RPMI7951 (cell line): ENCODE measurements at places on chromosomes 1 and 21.

DNA sequence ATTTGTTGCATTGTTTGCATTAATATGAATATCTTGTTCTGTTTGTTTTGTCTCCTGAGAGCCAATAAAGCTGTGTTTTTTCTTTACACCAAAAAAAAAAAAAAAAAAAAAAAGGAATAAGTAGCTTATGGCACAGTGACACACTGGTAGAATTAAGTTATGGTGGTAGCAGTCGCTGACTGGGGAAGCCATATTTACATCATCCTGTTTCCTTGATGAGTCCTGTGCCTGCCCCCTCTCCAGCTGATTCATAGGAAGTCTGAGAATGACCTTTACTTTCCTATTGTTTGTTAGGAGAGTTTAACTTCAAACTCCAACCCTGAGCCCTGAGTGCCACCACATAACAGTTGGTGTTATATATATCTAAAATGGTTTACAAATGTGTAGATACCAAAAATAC lies 62.2 kb downstream of the OBSCN start:
- no peak for DNase-seq

GRCh38 chr21:32889596-32889995 lies 118.0 kb upstream of the PAXBP1 start:
- DNase-seq, result no peak

DNA sequence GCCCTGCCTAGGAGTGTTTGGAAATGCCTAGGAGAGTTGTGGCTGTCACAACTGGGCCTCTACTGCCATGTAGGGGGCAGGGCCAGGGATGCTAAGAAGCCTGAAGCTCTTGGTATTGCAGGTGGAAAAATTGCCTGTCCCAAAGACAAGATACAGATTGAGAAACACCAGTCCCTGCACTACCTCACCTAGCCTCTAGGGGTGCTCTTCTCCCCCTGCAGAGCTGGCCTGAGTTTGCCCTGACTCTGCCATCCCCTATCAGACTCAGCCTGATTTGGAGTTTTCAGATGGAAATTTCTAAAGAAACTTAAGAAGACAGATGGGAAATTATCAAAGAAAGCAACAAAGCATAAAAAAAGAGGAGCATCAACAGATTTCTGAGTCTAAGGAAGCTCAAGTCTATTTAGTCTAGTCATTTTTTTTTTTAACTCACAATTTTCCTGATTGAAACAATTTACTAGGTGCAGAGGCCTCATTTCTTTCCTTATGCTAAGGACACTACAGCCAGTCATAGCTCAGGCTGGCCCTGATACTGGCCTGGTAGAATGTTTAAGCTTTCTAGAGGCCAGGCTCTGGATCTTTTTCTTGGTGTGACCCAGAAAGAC lies 61.4 kb upstream of the LRRN2 start:
- peak; percentile 40 for DNase-seq

DNA sequence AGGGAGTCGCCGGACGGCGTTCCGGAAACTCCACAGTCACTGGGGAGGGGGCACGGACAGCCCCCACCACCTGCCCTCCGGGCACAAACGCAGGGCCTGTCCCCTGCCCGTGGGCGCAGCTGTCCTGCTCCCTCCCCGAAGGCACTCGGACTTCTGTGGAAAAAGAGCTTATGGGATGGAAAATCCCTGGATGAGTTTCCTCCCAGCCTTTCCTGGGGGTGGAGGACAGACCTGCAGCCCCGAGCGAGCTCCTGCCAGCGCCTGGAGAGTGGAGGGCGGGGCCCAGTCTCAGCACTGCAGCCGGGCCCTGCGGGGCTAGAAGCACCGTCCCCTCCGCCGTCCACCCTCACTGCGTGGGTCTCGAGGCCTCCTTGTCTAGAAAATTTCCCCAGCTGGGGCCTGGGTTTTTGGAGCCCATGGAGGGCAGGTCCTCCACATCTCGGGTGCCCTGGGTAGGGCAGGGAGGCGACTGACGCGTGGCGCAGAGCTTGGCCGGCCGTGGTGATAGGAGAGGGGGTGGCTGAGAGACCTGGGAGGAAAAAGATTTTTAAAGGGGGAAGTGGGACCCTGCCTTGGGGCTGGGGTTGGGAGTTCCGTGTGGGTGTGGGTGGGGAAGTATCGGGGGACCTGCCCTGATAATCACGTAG lies 6.4 kb upstream of the COL6A1 start:
- DNase-seq, result peak; percentile 93

- DNase-seq, result no peak
Observed at GRCh38 chr1:115649964-115650363, 8.2 kb downstream of the VANGL1 start.

GRCh38 chr1:22323141-22323845 lies 128.4 kb upstream of the ZBTB40 start:
- DNase-seq, result no peak

DNA sequence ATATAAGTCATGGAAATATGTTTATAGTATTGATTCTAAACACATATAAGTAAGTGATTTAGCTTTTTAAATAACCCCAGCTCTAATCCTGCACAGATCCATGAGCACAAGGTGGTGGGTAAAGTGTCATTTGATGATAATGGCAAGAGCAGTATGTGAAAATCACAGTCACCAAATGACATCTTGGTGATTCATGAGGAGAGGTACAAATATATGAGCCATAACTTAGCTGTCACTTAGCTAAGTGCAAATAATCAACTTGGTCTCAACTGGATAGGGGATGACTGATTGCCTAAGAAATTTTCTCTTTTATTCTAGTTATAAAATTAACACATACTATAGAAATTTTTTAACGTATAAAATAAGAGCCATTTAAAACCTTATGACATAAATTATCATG lies 198.1 kb downstream of the ZZZ3 start:
- no peak for DNase-seq

DNA sequence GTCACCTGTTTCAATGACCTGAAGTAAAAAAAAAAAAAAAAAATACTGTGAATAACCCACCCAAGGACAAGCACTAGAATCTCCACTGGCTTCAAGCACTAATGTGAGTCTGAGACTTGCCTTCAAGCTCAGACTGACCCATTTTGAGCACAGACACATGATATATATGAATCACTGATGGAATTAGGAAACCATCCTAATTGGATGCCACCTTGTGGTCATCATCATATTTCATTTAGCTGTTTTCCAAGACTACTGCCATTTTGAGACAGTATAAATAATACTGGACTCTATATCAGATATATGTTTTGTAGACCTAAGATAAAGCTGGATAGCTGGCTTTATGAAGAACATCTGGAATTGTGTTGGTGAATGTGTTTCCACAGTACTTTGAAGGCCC lies 1232.0 kb downstream of the KCNT2 start:
- no peak for DNase-seq

- no peak for DNase-seq
Observed at GRCh38 chr1:235533476-235534168, 29.4 kb upstream of the B3GALNT2 start.

GRCh38 chr21:43303275-43304178 lies 123.4 kb downstream of the SIK1 start:
- no peak for DNase-seq

GRCh38 chr1:39105061-39105840 lies 79.1 kb downstream of the NDUFS5 start:
- DNase-seq, result peak; percentile 65

- DNase-seq, result no peak
Observed at GRCh38 chr1:22206551-22207125, 63.7 kb upstream of the WNT4 start.

DNA sequence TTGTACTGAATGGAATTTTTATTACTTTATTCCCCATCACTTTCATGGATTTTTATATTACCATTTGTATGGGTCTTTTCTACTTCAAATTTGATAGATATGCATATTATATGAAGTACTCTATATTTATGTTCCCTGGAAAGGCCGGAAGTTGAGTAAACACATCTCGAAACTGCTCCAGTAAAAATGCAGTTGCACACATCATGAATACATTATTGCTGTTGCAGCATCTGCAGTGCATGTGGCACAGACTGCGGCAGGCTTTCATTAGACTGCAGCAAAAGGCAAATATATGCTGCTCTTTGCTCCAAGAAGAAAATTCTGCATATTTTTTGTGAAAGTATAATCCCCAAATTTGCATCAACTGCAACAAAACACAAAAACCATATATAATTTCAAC lies 48.7 kb upstream of the LRRC7 start:
- no peak for DNase-seq

GRCh38 chr1:159831412-159832141 lies 4.9 kb downstream of the SLAMF8 start:
- DNase-seq, result no peak

DNA sequence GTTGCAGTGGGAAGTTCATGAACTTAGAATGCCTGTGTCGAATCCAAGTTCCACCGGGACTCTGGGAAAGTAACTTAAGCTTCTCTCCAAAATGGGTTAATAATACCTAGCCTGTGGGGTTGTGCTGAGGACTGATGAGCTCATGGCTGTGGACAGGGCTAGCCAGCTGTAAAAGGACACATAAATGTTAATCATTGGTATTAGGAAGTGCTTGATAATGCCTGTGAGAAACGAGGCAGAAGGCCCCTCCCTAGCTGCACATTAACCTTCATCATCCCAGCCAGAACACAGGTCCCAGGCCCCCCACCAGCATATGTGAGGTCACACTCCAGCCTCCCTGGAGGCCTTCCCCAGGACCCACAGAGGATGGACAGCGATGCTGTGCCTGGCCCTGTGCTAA lies 789 bp upstream of the GJB4 start:
- no peak for DNase-seq

DNA sequence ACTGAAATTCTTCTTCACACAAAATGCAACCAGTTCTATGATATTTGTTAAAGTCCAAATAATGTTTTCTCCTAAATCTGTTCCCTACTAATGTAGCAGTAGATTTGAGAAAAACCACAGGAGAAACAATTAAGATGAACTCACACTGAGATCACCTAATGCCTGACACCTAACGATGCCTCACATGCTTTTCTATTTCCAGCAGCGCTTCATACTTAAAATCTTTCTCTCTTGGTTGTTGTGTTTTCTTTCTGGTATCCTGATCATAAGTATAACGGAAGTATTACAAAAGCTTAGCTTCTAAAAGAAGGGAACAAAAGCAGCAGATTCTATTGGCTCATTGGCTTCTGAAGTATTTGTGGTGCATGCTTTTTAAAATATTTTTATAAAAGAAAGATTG lies 267.2 kb upstream of the SGIP1 start:
- no peak for DNase-seq

GRCh38 chr21:28916150-28916893 lies 76.4 kb downstream of the LTN1 start:
- no peak for DNase-seq

DNA sequence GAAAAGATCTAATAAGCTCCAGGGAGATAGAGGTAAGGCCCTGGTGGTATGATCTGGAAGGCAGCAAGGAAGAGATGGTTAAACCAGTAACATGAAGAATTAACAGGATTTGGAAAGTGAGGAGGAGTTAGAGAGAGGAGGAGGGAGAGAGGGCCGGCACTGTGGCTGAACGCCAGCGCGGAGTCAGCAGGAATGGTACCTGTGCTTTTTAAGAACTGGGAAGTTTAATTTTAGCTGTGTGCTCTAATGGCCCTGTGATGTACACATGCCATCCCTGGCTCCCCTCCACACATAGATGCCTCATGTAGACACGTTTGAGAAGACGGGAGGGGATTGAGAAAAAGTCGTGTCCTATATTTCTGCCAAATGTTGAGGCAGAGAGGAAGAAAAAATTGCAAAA lies 13.8 kb upstream of the AVPR1B start:
- no peak for DNase-seq

GRCh38 chr1:207745839-207746767 lies 5.8 kb upstream of the CD46 start:
- DNase-seq, result no peak

DNA sequence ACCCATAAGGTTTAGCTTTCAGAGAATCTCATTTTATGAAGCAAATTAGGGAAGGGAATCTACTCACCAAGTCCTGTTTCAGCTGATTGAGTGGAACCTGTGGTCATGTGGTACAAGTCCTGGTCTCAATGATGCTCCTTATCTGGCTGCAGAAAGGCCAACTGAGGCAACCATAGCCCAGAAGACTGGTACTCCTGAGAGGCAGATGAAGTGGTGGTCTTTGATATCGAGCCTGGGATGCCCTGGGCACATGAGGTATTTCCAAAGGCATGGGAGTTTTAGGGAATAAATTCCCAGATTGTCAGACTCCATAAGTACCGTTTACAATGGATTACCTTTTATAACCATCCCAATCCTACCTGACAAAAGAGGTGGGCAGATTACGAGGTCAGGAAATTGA lies 3.3 kb downstream of the MX1 start:
- no peak for DNase-seq

GRCh38 chr1:99531578-99532275 lies 114.2 kb upstream of the PALMD start:
- DNase-seq, result no peak

DNA sequence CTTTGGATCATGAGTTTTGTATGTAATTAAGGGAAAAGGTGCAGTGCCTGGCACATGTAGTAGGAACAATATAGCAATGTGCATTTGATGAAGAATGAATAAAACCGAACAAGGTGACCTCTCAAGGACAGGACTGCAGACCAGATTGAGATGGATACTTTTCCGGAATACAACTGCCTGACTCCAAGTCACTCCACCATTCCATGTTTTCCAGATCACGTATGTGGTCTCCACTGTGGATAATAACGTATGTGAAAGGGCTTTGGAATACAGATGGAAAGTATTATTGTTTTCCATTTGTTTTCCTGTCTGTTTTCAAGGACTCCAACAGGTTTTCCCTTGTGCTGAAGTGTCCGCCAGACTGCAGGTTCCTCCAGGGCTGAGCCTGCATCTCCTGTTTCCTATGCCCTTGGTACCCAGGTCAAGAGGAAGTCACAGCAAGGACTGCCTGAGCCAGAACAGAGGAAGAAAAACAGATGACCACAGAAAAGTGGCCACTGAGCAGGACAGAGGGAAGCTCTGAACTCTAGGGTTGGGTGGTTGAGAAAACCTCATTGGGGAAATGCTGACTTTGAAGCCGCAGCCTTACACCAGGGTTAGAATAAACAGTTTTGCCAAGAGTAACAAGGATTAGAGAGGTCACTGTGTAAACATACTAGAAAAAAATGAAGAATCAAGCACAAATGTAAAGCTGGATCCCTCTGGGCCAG lies 4.0 kb downstream of the CFAP45 start:
- no peak for DNase-seq

DNA sequence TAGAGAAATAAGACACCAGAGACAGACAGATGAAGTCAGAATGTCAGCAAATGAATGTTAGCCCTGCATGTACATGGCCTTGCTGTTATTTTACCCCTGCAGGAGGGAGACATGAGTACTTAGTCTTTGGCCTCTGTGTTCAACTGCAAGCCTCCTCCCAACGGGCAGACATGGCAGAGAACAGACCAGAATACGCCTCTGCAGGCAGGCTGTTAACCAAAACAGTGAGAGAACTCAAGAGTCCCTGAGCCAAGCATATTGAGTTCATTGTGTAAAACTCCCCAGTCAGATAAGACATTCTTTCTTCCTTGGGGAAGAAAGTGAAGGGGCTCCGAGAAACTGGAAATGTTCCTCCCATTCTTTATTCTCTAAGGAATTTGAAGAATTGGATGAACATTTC lies 150.9 kb downstream of the PHTF1 start:
- no peak for DNase-seq

- DNase-seq, result no peak
Observed at GRCh38 chr1:226663327-226663704, 75.8 kb downstream of the ITPKB start.
